Fibroblast of gingiva (primary cell): ENCODE measurements at places on chromosomes 13 and 19.

DNA sequence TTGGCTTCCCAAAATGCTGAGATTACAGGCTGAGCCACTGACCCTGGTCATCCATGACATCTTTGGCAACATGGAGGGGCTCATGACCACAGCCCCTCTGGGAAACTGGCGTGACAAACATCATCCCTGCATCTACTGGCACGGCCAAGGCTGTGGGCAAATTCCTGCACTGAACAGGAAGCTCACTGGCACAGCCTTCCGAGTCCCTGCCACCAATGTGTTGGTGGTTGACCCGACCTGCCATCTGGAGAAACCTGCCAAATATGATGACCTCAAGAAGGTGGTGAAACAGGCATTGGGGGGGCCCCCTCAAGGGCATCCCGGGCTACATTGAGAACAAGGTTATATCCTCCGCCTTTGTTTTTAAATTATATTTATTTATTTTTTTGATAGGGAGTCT is 8.9 kb upstream of the ACP5 start:
- DNase-seq = no peak

- DNase-seq = peak; percentile 17
These were observed 265.9 kb downstream of the MYO16 start for GRCh38 chr13:108895220-108895704.

DNA sequence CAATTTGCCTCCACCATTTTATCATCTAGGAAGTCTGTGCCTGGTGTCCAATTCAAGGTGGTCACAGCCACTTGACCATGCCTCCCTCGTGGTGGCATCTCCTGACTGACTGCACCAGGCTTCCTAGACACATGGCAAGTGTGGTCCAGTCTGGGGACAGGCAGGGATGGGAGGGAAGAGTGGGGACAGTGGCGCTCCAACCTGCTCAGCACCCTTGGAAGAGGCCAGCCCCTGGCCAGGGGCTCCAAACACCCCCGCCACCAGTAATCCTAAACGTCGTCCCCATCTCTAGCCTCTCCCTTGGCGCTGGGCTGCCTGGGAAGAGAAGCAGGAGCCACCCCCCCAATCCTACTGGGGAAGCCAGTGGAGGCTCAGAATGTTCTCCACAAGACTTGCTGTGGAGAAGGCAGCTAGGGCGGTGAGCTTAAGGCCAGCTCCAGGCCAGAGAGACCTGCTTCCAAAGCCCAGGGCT is 2.7 kb downstream of the RPL36 start:
- DNase-seq = no peak

DNA sequence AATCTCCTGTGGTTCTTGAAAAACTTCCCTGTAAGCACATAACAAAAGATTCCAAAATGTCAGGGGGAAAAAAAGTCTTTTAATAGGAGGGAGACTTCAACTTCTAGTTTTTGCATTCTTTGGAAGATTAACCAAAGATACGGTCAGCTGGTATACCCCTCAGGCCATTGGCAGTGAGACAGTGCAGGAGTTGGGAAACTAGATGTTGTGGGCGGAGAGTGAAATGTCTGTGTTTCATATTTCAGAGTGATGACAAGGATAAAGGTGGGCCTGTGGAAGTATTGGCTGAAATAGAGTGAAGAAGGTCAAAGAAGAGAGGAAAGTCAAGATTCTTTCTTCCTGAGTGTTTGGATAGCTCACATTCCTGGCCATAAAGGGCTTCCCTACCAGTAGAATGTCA is 40.8 kb downstream of the CYP2B6 start:
- no peak for DNase-seq

- no peak for DNase-seq
These were observed 34.8 kb upstream of the NDFIP2 start for GRCh38 chr13:79445968-79446645.

DNA sequence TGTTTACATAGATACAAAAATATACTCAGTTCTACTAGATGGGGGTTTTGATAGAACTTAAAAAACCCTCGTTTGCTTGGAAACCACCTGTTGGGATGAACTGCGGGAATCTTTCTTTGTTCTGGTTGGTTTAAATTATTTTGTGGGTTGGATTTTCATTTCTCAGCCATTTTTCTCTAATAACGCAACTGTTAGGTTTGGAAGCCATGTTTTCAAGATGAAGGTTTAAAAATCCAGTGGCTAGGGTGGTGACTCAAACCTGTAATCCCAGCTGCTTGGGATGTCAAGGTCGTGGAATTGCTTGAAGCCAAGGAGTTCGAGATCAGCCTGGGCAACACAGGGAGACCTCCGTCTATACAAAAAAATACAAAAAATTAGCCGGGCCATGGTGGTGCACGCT is 1.6 kb downstream of the URI1 start:
- DNase-seq = no peak

- no peak for DNase-seq
These were observed 517 bp upstream of the LTBP4 start for GRCh38 chr19:40600570-40601133.

DNA sequence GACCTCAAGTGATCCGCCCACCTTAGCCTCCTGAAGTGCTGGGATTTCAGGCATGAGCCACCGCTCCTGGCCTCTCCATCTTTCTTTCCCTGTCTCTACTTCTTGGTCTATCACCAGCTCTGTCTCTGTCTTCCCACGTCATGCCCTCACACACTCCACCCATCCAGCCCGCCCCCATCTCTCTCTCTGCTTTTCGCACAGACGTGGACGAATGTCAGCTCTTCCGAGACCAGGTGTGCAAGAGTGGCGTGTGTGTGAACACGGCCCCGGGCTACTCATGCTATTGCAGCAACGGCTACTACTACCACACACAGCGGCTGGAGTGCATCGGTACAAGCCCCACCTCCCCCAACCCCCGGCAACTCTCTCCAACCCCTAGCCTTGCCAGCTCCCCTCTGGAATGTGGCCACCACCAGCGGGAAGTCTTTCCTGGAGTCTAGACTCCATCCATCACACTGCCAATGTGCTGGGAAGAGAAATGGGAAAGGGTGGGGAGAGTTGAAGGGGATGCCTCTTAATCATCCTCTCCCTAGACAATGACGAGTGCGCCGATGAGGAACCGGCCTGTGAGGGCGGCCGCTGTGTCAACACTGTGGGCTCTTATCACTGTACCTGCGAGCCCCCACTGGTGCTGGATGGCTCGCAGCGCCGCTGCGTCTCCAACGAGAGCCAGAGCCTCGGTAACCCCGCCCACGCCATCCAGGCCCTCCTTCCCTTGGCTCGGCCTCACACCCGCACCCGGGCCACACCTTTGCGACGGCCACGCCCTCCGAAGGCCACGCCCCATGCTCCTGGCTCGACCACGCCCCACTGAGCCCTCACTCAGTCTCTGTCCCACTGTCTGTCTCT is 22.5 kb downstream of the LTBP4 start:
- no peak for DNase-seq

DNA sequence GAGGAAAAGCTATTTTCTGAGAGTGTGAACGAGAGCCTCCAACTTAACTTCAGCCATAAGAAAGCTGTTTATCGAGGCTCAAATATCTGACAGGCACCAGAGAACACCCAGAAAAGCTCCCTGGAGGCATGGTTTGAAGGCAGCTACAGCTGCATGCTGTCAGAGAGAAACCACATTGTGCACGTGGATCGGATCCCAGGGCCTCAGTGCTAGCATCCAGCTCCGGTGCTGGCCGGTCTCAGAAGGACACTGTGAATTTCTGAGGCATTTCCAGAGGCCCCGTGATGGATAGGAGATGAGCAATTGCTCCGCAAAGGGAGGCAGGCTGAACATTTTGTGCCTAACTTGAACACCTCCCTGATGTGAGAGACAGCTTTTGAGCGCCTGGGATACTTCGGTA is 315.7 kb downstream of the FGF9 start:
- no peak for DNase-seq

GRCh38 chr13:82976499-82976898 is 905.8 kb downstream of the SLITRK1 start:
- no peak for DNase-seq
